Activated CD8-positive, alpha-beta memory T cell treated with anti-CD3 and anti-CD28 coated beads, Interleukin-2, amount 50 U/mL, for 4 hours (primary cell): ENCODE measurements at places on chromosomes 2 and 18.

DNA sequence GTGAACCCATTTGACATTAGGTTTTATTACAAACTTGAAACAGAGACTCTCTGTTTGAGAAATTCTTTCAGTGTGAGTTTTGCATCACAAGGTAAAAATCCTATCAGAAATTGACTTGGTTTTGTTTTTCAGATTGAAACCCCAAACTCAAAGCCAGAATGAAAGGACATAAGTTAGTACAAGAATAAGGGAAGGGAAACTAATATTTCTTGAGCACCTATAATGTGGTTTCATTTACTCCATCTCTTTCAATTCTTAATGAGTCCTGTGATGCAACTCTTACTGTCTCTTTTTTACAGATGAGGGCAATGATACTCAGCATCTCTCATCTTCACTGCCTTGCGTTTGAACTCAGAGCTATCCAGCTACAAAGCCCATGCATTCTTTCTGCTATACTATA lies 210.0 kb upstream of the SIX3 start:
- no peak for DNase-seq

GRCh38 chr18:4040391-4041092 lies 414.6 kb downstream of the DLGAP1 start:
- no peak for DNase-seq

DNA sequence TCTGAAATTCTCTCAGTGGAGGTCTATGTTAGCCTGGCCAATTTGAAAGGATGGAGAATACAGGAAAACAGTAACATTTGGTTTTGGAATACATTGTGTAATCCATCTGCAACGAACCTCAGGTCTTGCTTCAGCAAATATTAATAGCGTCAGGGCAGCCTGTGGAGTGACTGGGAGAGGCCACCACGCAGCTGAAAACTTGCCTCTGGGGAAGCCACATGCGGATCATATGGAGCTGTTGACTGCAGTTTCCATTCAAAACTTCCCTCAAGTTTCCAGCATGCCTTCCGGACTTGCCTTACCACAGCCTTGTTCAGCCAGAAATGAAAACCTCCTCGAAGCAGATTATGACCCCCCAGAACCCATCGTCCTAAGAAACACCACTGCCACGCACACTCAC lies 25.7 kb downstream of the BCL11A start:
- DNase-seq: no peak

DNA sequence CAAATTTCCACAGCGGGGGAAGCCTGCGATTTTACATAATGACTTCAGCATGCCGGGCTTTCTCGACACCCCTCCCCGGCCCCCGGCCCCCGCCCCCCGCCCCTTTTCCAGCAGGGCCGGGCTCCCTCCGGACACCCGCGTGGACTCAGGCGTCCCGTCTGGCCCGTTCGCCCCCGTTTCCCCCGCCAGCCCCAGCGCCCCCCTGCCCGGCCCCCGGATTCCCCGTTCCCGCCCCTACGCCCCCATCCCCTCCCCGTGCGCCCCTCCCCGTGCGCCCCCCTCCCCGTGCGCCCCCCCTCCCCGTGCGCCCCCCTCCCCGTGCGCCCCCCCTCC lies 456 bp upstream of the NFATC1 start:
- no peak for DNase-seq

GRCh38 chr2:146227152-146228019 lies 1617.4 kb upstream of the ACVR2A start:
- DNase-seq: no peak

DNA sequence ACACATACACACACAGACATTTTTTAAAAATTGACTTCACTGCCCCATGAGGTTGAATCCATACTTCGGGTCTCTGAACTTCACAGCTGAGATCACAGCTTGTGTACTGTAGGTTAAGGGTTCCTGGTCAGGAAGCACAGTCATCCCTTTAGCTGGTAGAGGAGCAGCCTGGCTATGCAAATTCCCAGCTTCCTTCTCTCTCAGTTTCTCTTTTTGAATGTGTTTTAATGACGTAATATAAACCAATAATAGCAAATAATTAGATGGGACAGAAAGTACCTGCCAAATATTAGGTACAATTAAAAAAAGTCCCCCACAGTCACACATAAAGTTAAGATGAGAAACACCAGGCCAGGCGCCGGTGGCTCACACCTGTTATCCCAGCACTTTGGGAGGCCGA lies 178.7 kb downstream of the ZNF385B start:
- DNase-seq: no peak

DNA sequence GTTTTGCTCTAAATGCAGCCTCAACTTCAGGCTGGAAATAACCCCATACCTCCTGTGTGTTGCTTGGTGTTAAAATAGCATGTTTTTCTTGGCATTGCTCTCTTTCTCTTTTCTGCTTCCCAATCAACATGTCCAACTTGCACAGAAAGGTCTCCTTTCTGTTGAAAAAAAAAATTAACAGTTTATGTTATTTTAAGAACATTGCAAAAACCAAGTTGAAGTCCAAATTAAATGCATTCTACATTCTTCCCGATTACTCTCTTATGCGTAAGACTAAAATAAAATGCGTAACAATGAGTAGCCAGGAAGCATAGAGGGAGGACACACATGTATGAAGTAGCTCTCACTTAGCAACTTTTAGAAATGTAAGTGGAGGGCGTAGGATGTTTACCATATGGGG lies 1406.1 kb upstream of the NXPH2 start:
- DNase-seq: no peak

DNA sequence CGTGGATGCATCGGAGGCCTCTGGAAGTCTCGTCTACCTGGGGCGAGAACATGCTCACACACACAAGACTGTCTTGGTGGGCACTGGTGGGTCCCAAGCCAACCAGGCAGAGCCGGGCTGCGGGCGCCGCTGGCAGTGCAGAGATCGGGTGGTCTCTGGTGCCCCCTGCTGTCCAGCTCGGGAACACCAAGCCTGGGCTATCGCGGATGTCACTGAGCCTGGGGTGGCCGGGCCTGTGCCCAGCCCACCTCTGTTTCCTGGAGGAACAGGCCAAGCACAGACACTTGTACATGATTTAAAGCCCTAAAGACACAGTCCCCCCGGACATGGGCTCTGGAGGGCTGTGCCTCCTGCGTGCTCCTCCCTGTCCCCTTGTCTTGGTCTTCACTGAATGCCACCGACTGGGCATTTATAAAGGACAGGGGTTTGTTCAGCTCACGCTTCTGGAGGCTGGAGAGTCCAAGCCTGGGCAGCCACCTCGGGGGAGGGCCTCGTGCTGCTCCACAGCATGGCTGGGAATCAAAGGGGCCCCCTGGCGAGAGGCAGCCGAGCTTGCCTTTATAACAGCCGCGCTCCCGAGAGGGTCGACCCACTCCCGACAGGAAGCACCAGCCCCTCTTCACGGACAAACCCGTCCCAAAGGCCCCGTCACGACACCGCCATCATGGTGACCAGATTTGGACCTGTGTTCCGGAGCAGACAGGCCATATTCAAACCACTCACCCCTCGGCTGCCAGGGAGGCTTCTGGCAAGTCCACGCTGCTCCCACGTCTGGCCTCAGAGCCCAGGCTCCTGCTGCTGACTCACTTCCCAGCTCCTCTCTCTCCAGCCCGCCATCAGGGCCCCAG lies 3.6 kb upstream of the OTOS start:
- peak; percentile 85 for DNase-seq

DNA sequence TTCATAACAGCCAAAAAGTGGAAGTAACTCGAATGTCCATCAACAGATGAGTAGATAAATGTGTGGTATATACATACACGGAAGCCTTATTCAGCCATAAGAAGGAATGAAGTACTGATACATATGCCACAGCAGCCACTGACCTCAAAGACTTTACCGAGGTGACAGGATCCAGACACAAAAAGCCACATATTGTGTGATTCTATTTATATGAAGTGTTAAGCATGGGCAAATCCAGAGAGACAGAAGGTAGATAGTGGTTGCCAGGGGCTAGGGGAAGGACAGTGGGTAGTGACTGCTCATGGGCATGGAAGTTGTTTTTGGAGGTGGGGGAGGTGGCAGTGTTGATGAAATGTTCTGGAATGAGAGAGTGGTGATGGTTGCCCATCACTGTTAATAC lies 33.9 kb downstream of the ZAP70 start:
- DNase-seq: no peak

DNA sequence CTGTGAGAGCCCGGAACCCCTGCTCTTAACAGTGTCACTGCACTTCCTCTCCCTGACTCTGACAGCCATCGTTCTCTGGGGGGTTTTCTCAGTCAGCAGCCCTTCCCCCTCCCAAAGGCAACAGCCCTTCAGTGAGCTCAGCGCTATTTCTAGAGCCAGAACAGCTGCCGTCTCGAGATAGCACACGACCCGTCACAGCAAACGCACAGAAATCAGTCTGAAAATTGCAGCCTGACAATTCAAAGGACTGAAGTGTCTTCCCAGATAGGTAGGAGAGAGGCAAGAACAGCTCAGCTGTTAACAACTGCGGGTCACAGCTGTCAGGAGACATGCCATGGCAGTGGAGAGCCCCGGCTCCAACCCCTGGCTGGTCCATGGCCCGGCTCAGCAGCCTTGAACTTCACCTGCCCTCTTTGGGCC lies 45.4 kb downstream of the ST8SIA5 start:
- DNase-seq: no peak

- DNase-seq: no peak
Observed at GRCh38 chr2:193326296-193326695, 1131.6 kb upstream of the TMEFF2 start.
